ENCODE measurements at places on chromosomes 4 and X.

GRCh38 chr4:53659112-53659511 lies 67.8 kb upstream of the LNX1 start:
- no peak for DNase-seq

DNA sequence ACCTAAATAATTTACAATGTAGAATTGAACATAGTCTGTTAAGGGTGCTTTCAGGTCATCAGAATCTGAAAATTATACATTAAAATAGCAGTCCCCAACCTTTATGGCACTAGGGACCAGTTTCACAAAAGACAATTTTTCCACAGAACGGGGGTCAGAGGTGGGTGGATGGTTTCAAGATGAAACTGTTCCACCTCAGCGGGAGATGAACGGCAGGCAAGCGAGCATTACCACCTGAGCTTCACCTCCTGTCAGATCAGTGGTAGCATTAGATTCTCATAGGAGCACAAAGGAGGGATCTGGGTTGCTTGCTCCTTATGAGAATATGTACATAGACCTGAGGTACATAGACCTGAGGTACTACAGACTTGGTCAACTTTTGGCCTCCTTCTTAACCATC lies 29.0 kb downstream of the LRBA start:
- no peak for DNase-seq

DNA sequence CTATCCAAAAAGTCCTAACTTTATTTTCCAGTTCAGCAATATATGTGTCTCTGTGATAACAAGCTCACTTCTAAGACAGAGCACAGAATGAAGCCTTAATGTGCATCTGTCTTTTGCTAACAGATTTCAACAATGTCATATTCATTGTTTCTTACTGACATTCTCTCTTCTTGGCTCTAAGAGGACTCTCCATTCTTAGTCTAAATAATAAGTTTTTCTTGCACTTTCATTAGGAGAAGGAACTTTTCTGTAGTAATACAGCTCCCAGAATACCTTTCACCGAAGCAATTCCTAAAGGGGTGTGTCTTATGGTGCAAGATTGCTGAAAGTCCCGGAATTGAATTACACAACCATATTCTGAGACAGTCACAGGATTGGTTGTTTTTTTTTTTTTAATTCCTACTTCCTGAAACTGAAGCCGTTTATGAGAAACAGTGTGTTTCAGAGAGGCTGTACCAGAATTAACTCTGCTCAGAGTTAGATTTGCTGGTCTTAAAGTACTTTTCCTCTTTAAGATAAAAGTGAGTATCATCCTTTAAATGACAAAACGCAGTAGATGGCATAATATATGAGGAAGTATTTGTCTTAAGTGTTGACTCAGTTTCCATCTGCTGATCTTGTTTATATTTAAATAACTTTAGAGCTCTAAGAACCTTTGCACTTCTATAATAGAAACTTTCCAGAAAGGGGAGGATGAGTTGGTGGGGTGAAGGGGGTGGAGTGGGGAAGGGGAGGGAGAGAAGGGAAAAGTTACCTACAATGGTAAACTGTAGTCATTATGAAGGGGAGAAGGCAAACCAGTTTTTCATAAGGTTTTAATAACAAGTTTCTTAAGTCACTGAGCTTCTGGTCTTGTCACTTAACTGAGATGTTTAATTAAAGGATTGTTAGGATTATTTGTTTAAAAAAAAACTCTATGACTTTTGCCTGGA lies at the start of gene ALPK1:
TSS of gene ALPK1 (plus strand) at position 421 of the 932 bp plus-strand sequence.
- no peak for DNase-seq

DNA sequence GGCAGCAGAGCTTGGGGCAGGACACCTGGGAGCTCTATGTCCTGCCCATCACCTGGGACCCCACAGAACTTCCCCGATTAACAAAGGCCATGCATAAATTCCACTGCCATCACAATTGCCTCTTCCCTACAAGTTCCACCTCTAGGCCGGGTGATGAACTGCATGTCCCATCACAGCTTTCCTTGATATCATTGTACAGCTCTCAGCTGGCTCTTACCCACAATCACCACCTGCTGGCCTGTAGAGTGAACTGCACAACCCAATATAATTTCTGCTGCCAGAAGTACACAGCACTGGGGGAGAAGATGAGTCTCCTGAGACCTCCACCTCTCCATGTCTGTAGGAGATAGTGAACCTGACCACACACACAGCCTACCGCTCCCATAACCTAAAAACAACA lies 285.0 kb upstream of the AADAT start:
- no peak for DNase-seq

DNA sequence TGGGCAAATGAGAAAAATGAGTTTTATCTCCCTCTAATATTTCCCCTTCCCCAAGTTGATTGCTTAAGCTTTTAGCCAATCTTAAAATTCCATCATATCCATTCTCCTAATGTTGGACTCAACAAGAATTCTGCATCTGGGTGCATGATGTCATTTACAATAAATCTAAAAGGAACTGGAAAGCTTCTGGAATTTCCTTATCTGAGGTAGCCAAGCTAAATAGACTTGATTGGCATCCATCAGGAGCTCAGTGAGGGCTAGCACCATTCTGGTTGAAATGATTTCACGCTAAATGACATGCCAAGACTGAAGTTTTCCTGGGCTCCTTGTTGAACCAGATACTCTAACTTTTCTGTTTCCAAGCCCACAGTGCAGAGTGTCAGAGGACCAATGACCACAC lies 110.3 kb upstream of the SCML1 start:
- DNase-seq = no peak

DNA sequence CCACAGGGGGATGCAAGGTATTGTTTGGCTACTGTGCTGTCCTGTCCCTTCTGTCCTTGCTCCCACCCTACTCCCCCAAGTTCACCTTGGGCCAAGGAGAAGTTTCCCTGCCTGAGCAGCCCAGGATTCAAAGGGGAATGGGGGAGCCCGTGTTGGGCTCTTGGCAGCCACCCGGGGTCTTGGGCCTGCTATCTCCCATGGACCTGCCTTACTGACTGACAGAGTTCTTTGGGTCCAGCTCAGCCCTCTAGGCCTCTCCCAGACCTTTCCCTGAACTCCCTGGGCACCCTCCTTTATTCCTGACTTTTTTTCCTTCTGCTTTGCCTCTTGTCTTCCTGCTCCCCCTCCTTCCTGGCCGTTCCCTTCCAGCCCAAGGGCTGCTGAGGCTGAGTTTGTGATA lies 67.4 kb downstream of the STARD8 start:
- DNase-seq = no peak

- no peak for DNase-seq
These were observed 28.4 kb downstream of the CXorf58 start for GRCh38 chrX:23936180-23936579.

DNA sequence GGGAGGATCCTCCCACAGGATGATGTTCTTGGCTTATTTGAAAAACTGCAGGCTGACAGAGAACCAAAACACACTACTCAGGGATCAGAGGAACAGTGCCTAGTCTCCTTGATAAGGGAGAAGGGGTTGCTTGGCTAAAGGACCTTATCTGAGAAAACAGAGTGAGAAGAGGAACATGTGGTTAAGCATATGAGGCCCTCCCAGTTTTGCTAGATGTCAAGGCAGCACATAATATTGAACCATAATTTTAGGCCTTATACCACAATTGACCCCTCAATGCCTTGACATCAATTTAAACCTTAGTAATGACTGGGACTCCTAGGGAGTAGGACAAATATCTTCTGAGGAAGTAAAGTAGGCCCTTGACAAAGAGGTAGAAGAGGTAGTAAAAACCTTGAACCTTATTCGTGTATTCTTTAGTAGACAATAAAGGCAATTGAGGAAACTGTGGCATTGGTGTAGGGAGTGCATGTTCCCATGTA lies 79.3 kb downstream of the TEX13C start:
- no peak for DNase-seq

Data from T-helper 22 cell (primary cell).